ENCODE measurements at places on chromosomes 4 and X. TPM values are rescaled to one million over a fixed set of nuclear protein-coding genes. Genes with fewer than 3 reads are reported as not detected.
A peak's percentile ranks its signal among the peaks of the same experiment; 100 is the strongest.

DNA sequence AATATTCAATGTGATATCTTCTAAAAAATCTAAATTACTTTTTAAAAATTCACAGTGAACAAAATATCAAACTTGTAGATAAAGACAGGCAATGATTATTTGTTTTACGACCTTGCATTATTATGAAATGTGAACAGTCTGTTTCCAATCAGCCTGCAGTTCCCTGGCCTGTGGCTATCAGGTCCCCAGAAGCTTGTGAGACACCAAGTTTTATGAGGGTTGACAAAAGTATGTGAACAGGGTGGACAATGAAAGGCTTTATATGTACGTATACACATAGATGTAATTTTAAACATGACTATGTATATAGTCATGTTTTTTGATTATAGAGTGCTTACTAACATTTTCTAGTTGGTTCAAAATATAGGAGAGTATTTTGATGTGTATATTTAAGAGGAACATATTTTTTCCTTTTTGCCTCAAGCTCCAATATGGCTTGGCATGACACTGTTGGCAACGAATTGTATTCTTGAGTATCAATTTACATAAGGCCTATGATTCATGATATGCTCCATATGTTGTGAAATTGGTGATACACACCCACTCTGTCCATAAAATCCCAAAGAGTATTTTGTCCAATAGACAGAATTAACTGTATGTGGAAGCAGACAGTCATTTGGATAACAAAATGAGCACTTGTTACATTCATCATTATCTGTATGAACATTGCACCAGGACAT, 55.7 kb downstream of the BTC start:
- no peak for DNase-seq

GRCh38 chrX:152918707-152919106, 20.8 kb downstream of the ZNF185 start:
- DNase-seq, result no peak

GRCh38 chr4:127505203-127505602, 127.6 kb upstream of the INTU start:
- DNase-seq, result peak; percentile 28

GRCh38 chr4:8041172-8041571, 101.5 kb upstream of the AFAP1 start:
- no peak for DNase-seq

DNA sequence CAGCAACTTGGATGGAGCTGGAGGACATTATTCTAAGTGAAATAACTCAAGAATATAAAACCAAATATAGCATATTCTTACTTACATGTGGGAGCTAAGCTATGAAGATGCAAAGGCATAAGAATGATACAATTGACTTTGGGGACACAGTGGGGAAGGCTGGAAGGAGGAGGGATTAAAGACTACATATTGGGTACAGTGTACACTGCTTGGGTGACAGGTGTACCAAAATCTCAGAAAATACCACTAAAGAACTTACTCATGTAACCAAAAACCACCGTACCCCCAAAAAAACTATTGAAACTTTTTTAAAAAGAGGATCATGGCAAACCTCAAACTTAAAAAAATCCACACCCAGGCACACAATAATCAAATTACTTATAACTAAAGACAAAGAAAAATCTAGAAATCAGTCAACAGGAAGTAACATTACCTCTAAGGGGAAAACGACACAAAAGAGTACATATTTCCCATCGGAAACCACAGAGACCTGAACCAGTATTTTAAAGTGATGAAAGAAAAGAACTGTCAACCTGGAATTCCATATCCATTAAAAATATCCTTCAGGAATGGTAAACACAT, 241.8 kb downstream of the PRDM5 start:
- no peak for DNase-seq

GRCh38 chrX:22090181-22090580, 58.1 kb downstream of the PHEX start:
- DNase-seq, result no peak

MAGEB1 gene
- not detected for polyA plus RNA-seq

PCDH19 gene
- polyA plus RNA-seq, result 2.2 TPM

SLC10A6 gene
- 0.11 TPM for polyA plus RNA-seq

CT45A1 gene
- not detected for polyA plus RNA-seq
